ENCODE measurements at places on chromosomes 11 and 22.

DNA sequence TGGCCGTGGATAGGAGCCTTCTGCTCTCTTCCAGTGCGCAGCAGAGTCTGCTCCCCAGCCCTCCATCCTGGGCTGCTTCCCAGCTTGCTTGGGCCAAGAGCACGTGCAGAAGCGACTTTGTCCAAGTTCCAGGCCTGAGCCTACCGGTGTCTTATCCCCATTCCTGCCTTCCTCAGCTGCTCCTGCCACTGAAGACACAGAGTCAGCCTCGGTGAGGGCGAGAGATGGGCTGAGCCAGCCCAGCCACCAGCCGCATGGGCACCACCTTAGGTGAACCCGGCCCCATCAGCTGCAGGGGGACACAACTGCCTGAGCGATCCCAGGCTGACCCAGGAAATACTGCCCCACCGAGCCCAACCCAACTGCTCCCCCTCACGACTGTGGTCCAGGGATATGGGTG is 847.8 kb downstream of the TBC1D22A start:
- DNase-seq: no peak

DNA sequence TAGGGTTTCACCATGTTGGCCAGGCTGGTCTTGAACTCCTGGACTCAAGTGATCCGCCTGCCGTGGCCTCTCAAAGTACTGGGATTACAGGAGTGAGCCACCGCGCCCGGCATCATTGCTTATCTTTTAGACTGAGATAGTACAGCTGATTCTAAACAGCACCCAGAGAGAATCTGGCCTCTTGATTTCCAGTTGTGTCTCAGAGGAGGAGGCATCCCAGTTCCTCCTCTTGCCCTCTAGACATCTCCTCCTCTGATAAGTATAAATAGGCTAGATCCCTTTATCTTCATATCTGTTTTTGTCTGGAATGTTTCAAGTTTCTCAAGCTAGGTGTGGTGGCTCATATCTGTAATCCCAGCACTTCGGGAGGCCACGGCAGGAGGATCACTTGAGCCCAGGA is 7.0 kb downstream of the MARK2 start:
- no peak for DNase-seq

GRCh38 chr11:82747471-82747870 is 13.8 kb upstream of the FAM181B start:
- no peak for DNase-seq

GRCh38 chr22:40541300-40541699 is 95.2 kb downstream of the MRTFA start:
- DNase-seq: no peak

GRCh38 chr11:126354631-126355323 is 709 bp upstream of the ST3GAL4 start:
- DNase-seq: no peak

Measured in Panc1 (cell line).